Activated CD4-positive, CD25-positive, alpha-beta regulatory T cell treated with anti-CD3 and anti-CD28 coated beads, Interleukin-2, amount 50 U/mL, for 24 hours (primary cell): ENCODE measurements at places on chromosomes 16 and 17.

GRCh38 chr17:43444223-43445008, 39.4 kb upstream of the DHX8 start:
- no peak for ATAC-seq

- ATAC-seq, result no peak
These were observed 116.1 kb downstream of the C16orf95 start for GRCh38 chr16:87201052-87201451.

- ATAC-seq, result no peak
These were observed 248.3 kb upstream of the CIBAR2 start for GRCh38 chr16:85360323-85361277.

- no peak for ATAC-seq
These were observed 776.1 kb downstream of the KCNJ2 start for GRCh38 chr17:70945386-70945785.

GRCh38 chr17:8227238-8227581, 16.8 kb upstream of the AURKB start:
- ATAC-seq, result no peak

DNA sequence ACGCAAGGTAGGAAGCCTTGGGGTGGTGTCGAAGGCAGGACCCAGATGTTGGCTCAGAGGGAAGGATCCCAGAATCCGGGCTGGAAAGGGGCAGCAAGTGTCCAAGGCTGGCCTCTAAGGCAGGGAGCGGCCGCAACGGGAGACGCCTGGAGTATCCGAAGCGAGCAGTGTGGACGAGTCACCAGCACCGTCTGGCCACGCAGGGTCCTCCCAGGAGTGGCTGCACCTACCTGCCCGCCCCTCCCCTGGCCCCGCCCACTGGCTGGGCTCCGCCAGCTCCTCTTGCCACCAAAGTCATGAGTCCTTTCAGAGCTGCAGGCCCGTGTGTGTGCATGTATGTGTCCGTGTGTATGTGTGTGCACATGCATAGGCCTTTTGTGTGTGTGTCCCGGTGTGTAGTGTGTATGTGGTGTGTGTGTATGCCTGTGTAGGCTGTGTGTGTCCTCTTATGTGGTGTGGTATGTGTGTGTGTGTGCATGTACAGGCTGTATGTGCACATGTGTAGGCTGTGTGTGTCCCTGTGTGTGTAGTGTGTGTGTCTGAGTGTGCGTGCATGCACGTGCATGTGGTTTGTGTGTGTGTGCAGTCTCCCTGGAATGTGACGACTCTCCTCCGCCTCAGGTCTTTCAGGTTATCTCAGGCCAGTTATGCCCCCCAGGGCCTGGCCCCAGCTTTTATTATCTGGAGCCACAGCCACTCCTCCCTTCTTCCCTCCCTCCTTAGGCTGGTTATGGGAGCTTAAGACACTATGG, at the start of gene PRSS8:
Gene PRSS8, minus strand, starts transcription at position 193 of the 752 bp plus-strand sequence. CDS start 229 bp downstream, outside the sequence.
- ATAC-seq, result no peak

DNA sequence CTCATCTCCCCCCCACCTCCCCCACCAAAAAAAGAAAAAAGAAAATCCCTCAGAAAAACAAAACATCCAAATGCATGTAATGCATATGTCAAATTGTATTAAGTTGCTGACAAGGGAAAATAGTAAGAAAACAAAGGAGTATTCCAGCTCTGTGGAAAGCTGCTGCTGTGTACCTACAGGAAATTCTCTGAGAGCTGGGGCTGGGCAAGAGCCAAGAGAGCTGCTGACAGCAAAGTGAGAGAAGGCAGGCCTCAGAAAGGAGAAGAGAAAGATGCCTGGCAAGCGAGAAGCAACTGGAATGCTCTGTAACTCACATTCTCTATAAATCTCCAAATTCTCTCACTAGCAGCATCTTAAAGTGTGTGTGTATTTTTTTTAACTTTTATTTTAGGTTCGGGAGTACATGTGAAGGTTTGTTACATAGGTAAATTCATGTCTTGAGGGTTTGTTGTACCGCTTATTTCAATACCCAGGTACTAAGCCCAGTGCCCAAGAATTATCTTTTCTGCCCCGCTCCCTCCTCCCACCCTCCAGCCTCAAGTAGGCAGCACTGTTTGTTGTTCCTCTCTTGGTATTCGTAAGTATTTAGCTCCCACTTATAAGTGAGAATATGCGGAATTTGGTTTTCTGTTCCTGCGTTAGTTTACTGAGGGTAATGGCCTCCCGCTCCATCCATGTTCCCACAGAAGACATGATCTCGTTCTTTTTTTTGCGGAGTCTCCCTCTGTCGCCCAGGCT, 24.4 kb downstream of the CNTROB start:
- ATAC-seq, result no peak

DNA sequence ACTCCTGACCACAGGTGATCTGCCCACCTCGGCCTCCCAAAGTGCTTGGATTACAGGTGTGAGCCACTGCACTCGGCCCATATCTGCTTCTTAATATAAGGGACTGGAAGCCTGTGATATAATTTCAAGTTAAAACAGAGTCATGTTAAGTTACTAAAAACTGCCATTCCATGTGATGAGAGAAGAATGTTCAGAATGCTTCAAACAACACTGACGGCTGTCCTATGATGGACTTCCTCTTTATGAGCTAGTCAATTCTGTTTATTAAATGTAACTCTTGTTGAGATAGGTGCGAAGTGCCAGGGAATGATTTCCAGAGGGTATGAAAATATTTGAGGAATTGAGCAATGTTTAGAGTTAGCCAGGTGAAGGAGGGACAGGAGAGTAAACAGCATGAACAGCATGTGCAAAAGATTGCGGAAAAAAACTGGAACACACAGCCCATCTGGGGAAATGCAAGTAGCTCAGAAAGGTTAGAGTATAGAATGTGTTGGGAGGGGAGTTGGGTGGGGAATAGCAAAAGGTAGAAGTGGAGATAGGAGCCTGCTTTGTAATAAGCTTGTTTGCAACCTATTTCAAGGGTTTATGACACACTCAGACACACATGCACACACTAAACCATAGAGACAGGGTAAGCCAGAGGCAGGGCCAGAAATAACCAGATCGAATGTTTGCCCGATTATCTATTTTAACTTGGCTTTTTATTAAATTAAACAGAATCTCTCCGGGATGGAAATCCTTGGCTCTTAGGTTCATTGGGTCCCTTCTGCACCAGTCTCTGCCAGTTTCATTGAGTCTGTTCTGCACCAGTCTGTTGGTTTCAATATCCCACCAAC, 135.6 kb upstream of the COX10 start:
- no peak for ATAC-seq

- no peak for ATAC-seq
These were observed 32.0 kb downstream of the TBX4 start for GRCh38 chr17:61484174-61484573.

- no peak for ATAC-seq
These were observed 55.1 kb downstream of the ZNRF1 start for GRCh38 chr16:75053791-75054555.

DNA sequence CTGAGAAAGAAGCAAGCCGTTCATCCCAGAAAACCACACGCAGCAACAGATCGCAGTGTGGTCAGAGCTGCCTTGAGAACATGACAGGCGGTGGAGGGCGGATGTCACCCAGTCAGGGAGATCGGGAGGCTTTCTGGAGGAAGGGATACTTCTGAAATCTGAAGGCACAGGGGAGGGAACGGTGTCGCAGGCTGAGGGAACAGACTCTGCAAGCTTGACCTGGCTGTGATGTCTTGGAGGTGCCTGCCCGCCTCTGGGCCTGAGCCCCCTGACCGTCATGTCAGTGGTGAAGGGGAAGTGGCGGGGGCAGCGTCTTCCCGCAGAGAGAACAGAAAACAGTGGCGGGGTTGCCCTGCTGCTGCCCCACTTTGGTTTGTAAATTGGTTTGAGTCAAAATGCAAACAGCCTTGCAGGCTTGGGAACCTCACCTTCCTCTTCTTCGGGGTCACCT, 8.1 kb upstream of the ATP2A3 start:
- ATAC-seq, result no peak

GRCh38 chr16:119835-120491, 18.5 kb downstream of the NPRL3 start:
- no peak for ATAC-seq

- ATAC-seq, result peak; percentile 51
These were observed 27.3 kb downstream of the SLFN11 start for GRCh38 chr17:35345926-35346771.

GRCh38 chr17:43616852-43617251, 44.9 kb downstream of the MEOX1 start:
- no peak for ATAC-seq
